NCI-H510A (cell line): ENCODE measurements at places on chromosomes 11 and 22.
A peak's percentile ranks its signal among the peaks of the same experiment; 100 is the strongest.

DNA sequence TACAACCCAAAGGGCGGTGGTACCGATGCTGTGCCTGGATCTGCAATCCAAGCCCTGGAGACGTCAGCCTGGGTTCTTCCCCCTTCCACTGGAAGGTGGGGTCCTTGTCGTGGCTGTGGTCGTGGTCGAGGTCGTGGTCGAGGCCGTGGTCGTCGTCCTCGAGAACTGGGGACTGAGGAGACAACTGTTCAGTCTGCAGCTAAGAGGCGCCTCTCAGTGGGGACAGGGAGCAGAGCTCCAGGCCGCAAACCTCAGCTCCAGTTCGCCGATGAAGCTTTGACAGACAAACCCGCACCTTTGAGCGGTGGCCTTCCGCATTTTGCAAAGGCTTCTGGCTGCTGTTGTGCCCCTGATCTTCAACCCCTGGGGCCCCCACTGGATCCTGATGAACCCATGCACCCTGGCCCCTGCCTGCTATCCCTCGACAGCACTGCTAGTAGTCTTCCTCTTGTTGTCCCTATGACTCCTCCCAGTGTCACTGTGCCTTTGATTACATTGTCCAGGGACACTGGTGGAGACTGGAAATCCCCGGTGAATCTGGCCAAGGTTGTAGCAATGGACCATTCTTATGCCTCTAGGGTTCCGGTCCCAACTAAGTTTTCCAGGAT lies 1.5 kb downstream of the KDM4F start:
- DNase-seq: no peak

DNA sequence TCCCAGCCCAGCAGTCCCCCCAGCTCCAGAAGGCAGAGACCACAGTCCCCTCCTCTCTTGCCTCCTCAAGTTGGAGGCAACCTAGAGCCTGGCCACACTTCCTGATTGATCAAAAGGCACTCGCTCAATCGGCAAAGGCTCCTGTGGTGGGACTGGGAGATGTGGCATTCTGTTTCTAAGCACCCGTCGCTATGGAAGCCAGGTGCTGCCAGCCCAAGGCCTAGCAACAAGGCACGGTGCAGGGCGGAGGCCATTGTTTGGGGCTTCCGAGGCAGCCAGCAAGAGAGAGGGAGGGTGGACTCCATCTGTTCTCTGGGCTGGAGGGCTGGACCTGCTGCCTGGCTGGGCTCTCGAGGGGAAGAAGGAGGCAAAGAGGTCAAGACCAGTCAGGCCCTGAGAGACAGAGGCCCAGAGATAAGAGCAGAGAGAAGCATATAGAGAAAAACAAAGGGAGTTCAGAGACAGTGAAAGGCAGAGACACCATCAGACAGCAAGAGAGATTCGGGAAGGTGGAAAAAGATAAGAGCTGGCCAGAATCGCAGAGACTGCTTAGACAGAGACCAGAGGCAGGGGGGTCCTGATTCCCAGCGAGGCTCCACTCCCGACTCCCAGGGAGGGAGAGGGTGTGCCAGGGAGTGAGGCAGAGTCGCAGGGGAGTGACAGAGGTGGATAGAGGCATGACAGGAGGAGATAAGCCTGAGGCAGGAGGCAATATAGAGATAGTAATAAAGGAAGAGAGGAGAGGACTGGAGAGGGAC lies 21.2 kb downstream of the PDE2A start:
- DNase-seq: peak; percentile 74

- DNase-seq: no peak
Observed at GRCh38 chr22:29855611-29856181, 17.6 kb upstream of the ASCC2 start.

GRCh38 chr22:26460202-26460601 lies 23.4 kb downstream of the HPS4 start:
- DNase-seq: no peak

DNA sequence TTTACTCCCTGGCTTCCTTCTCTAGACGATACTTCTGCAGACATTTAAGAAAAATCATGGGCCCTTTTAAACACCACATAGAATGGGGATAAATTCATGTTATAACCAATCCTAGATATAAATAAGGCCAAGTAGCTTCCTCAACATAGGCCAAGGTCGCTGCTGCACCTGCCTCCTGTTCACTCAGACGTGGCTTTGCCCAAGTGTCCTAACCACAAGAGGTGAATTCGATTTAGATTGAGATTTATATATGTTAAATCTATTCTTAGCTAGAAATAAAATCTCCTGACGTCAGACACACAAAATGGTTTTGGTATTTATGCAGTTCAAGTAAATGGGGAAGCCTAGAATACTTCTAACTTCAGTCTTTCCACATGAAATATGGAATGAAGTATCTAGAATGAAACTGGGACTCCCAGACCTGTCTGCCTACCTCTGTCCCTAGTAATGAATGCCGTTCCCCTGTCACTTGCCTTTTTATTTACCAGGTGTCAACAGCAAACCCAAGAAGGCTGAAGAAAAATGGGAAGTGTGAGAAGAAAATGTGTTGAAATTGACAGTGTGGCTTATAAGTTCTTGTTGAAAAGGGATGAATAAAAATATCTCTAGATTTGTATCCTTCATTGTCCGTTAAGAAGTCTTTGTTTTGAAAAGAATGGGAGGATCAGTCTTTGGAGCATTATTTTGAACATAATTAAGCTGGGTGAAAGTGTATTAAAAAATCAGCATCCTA lies 131.8 kb downstream of the HIPK3 start:
- no peak for DNase-seq

DNA sequence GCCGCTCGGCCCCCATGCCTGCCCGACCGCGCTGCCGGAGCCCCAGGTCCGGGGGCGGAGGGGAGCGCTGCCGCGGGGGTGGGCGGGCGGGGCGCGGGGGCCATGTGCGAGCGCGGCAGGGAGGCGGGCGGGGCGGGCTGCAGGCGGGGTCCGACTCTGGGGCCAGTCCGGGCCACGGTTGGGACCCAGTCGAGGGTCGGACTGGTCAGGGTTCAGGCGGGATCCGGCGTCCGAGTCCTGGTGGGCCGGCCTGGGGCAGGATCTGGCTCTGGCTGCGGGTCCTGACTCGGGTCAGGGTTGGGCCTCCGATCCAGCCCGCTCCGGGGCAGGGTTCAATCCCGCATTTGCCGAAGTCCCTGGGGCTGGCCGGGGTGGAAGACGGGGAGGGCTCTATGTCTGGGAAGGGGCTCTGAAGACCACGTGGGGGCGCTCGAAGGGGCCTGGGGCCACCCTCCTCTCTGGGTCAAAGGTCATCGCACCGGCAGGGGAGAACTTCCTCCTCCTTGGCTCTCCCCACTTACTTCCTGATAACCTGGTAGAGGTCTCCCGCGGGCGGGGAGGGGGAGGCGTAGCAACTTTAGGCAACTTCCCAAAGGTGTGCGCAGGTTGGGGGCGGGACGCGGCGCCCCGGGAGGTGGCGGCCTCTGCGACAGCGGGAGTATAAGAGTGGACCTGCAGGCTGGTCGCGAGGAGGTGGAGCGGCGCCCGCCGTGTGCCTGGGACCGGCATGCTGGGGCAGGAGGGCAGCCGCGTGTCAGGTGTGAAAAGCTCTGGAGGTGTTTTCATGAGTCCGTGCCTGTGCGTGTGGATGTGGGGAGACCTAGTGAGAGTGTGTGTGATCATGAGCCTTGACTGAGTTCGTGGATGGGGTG lies 603 bp downstream of the ESRRA start:
- peak; percentile 35 for DNase-seq
